ENCODE measurements at places on chromosomes 6 and 20. TPM values are rescaled to one million over a fixed set of nuclear protein-coding genes. Genes with fewer than 3 reads are reported as not detected.

ZNF165 gene
- total RNA-seq: 8.6 TPM

PET117 gene
- total RNA-seq: 48.2 TPM

PHACTR1 gene
- not detected for total RNA-seq

PREX1 gene
- total RNA-seq: 0.02 TPM

Measured in HepG2 (cell line).